ENCODE measurements at places on chromosomes 5 and 9.

GRCh38 chr5:10195301-10195700 is 54.4 kb downstream of the ATPSCKMT start:
- DNase-seq: no peak

DNA sequence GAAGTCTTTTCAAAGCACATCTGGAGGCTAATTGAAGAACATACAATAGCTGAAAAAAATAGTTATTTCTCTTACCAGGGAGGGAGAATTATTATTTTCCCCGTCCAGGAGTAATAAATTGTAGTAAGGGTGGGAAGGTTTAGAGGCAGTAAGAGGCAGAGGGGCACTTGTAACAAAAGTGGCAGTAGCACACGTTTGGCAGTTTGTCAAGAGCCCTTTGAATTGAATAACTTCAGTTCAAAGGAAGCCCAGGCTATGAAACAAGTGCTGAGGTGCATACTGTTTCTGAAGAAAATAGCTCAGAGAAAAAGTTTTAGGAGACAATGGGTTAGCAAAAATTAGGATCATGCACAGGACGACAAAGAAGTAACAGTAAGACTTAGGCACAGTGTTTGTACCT is 451.3 kb downstream of the LRRC70 start:
- DNase-seq: no peak

- no peak for DNase-seq
Measured at GRCh38 chr9:76512826-76513225, 53.8 kb downstream of the GCNT1 start.

DNA sequence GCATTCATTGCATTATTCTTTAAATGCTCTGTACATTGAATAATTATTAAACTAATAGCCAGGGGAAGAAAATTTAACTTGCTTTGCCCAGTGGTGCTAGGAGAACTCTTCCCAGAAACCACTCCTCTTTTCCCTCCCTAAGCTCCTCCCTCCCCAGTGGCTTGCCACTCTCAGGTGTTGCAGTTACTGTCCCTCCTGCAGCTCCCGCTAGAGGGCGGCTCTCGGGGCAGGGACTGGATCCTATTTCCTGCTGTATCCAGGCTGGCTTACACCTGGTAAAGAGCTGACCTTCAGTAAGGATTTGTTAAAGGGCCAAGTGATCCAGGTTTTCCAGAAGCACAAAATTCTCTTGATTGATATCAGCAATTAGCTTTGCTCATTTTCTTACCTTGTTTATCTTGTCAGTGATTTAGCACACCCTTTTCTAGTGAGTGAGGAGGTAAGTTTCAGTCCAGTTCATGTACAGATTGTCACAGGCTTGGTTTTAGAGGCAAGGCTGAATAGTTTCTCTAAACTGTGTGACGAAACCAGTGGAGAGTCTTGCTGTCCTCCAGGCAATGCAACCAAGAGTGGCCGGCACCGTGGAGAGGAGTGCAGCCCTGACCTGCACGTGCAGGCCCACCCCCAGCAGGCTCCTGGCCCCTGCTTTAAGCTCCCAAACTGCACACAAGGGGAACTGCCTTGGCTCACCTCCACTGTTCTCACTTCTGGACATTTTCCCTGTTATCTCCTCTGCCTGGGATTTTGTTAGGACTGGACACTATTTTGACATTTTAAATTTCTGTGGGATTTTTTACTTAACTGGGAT is 423.8 kb downstream of the SPOCK1 start:
- peak; percentile 83 for DNase-seq

GRCh38 chr9:135617991-135618411 is 21.3 kb downstream of the GLT6D1 start:
- DNase-seq: no peak

- no peak for DNase-seq
Measured at GRCh38 chr9:70893580-70894122, 227.8 kb downstream of the TRPM3 start.

DNA sequence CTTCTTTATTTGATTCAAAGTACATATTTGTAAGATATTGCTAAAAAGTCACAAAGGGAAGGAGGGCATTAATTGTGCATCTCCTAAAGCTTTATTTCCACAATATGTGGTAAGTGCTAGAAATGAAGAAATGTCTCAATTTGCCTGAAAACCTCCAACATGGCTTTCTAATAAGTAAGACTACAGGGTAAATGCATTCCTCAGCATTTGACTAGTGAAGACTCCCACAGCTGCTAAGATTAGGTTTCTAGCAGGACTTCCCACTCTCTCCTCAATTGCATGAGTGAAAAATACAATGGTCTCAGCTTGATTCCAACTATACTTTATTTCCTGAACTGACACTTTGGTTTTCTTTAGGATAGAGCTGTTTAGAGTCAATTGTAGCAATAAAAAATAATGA is 162.1 kb downstream of the ELAVL2 start:
- no peak for DNase-seq

DNA sequence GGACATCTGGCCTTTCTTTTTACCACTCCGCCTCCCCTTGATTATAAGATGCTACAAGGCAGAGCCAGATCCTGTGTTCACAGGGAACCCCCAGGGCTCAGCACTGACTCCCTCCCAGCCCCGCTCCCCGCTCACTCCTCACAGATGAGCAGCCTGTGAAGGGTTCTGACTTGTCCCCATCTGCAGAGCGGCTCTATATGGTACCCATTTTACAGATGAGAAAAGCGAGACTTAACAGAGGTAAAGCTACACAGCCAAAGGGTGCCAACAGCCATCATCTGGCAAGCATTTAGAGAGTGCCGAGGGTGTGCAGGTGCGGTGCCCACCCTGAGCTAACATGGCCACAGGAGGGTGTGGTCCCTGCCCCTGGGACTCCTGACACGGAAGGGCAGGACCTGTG is 18.8 kb downstream of the FIBCD1 start:
- DNase-seq: no peak

DNA sequence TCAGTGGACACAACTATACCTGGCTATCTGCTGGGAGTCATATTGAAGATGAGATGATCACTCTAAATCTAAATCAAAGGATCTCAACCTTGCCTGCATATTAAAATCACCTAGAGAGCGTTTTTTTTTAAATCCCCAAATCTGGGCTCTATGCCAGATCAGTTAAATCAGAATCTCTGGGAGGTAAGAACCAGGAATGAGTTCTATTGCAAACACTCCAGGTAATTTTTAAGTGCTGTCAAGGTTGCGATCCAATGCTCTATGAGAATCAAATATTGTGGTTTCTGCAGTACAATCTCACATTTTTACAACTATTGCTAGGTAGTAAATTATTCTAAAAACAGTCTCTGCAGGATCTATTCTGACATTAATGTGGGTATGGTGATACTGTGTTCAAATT is 202.3 kb upstream of the OR13F1 start:
- DNase-seq: no peak

- no peak for DNase-seq
Measured at GRCh38 chr9:89877051-89878002, 272.5 kb downstream of the GADD45G start.
